Activated T-cell treated with anti-CD3 and anti-CD28 coated beads for 1 hour (primary cell): ENCODE measurements at places on chromosomes 3 and 15.

DNA sequence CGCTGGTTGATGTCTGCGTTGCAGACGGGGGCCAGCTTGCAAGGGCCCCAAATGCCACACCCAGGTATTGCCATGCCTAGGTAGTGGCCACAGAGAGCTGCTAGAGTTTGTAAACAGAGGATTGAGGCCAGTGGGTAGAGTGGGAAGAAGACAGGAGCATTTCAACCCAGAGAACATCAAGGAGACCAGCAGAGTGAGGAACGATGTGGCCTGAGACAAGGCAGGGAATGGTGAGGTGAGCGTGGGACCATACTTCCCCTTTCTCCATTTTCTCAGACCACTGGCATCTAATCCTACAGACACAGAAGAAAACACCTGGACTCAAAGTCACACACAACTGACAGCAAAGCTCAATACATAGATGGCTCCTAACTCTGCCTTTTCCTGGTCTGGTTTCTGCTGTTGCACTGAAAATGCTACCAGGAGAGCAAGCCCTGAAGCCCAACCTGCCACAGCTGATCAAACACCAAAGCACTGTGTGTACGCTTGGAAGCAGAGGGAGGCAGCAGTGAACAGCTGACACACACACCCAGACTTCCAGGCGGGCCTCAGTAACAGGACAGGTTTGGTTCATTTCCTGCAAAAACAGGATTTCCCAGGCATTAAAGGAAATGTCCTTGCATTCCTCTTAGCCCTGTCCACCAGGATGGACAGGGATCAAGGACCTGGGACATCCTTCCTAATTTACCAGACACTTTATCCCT, 1.6 kb downstream of the FAM174B start:
- DNase-seq: no peak

GRCh38 chr3:3726549-3726948, 72.7 kb upstream of the LRRN1 start:
- DNase-seq: no peak

- no peak for DNase-seq
These were observed 74.8 kb downstream of the NR1I2 start for GRCh38 chr3:119856695-119857094.

DNA sequence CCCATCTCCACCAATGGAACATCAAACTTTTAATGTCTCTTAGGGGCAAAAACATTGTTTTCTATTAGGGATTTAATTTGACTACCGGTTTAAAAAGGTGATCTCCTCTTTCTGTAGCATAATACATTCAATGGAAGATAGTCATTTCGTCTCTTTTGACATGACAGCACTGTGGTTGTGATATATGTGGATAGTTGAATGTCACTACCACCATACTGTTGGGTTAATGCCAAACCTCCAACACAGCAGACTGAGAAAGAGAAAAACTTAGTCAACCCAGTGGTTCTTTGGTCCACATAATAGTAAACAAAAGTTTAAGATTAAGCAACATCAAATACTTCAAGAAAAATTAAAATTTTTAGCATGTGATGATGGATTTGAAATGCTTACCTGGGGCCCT, 530.4 kb downstream of the AGBL1 start:
- no peak for DNase-seq

DNA sequence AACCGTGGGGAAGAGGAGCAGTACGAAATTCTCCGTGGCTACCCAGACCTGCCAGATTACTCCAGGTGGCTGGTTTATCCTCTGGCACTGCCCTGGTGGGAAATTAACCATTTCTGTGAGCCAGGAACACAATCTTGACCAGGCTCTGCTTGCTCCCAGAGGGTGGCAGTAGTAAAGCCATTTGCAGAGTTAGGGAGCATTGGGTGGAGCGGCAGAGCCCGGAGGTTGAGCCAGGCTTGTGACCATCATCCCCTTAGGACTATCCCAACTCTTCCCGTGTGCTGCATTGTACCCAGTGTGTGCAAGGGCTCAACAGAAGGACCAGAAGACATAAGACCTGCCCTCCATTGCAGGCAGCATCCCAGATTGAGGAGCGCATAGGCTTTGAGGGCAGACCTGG, 5.3 kb downstream of the KNG1 start:
- DNase-seq: no peak

GRCh38 chr15:97401195-97401594, 559.3 kb upstream of the ARRDC4 start:
- no peak for DNase-seq

DNA sequence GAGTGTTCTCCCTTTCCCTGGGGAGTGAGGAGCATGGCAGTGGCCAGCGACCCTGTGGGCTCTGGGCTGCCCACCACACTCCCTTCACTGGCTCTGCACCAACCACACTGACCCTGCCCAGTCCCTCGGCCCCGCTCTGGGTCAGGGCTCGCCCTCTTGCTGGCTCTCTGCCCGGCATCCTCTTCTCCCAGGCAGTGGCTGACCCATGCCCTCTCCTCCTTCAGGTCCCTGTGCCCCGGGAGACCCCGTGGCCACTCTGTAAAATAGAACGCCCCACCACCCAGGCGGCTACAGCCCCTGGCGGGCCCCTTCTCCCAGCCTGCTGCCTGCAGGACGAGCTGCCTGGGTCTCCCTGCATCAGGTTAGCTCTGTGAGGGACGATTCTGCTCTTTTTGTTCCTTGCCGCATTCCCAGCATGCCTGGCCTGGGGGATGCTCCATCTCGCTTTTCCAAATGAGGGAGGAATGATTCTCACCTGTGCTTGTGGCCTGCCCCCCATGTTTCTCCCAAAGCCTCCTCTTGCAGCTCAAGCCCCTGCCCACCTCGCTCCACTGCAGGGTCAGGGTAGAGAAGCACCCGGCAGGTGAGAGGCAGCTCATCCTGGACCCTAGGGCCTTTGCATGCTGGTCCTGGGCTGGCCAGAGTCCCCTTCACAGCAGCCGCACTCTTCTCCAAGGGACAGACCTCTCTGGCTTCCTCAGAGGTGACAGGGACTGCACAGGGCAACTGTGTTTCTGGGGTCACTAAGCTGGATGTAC, 14.5 kb upstream of the CFAP100 start:
- no peak for DNase-seq

- DNase-seq: no peak
These were observed 32.0 kb downstream of the TNFAIP8L3 start for GRCh38 chr15:51062736-51063135.

GRCh38 chr3:175108613-175109151, 249.5 kb downstream of the NAALADL2 start:
- DNase-seq: no peak

- no peak for DNase-seq
These were observed 37.1 kb upstream of the HES1 start for GRCh38 chr3:194098843-194099183.

DNA sequence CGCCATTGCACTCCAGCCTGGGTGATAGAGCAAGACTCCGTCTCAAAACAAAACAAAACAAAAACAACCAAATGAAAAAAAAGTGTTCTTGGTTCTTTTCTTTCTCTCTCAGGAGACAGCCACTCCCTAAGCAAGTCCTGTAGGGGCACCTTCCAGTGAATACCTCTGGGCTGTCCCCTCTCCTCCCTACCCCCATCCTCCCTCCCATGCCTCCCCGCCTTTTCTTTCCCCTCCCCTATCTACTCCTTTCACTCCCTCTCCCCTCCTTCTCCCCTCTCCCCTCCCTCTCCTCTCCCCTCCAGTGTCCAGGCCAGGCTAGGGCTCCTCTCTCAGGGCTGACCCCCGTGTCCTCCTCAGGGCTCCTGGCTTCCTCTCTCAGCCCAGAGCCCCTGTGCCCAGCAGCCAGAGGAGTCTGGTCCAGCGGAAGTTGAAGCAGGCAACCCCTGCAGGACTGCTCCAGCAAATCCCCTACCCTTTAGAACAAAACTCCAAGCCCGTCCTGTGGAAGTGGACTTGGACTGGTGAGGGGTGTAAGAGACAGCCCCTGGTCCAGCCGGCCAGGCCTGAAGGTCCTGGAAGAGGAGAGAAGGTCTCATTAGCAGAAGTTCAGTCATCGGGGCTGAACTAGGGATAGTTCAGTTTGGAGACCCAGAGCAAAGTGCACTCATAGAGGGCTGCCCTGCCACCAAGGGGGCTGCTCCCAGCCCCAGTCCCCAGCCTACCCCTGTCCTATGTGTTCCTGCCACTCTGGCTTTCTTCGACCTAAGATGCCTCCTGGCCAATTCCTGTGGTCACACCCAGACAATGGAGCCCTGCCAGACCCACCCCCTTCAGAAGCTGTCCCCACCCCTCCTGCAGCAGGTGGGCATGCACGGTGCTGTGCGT, 79.8 kb upstream of the IQSEC1 start:
- DNase-seq: no peak

- DNase-seq: no peak
These were observed 345.3 kb downstream of the CHST2 start for GRCh38 chr3:143464850-143465249.

- DNase-seq: no peak
These were observed 13.7 kb downstream of the CLPX start for GRCh38 chr15:65171428-65171827.

GRCh38 chr15:85004550-85004949, 22.9 kb downstream of the PDE8A start:
- DNase-seq: no peak

GRCh38 chr3:171465763-171466162, 5.6 kb upstream of the TNIK start:
- DNase-seq: no peak

GRCh38 chr3:185549122-185549521, 3.3 kb downstream of the LIPH start:
- DNase-seq: no peak

GRCh38 chr15:85676342-85677098, 118.2 kb downstream of the KLHL25 start:
- no peak for DNase-seq

GRCh38 chr3:111851511-111851954, 7.5 kb upstream of the PHLDB2 start:
- no peak for DNase-seq

GRCh38 chr3:56573501-56573900, 16.5 kb downstream of the CCDC66 start:
- no peak for DNase-seq

GRCh38 chr3:108091498-108092250, 843 bp upstream of the CD47 start:
- DNase-seq: peak; percentile 34

DNA sequence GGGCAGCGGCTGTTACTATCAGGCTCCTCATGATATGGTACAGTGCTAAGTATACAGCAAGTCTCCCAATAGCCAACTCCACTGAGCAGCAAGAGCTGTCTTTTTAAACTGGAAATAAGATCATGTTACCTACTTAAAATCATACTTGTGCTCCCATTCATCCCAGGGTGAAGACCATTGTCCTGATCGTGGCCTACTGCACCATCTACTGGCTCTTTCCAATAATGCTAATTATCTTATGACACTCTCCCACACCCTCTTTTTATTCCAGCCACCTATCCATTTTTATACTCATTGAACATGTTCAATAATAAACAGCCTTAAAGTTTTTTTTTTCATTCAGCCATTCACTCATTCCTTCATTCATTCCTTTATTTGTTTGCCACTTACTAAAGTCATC, 117.7 kb downstream of the GBE1 start:
- no peak for DNase-seq

- DNase-seq: no peak
These were observed 219.5 kb downstream of the CACNA2D3 start for GRCh38 chr3:54341811-54342210.

DNA sequence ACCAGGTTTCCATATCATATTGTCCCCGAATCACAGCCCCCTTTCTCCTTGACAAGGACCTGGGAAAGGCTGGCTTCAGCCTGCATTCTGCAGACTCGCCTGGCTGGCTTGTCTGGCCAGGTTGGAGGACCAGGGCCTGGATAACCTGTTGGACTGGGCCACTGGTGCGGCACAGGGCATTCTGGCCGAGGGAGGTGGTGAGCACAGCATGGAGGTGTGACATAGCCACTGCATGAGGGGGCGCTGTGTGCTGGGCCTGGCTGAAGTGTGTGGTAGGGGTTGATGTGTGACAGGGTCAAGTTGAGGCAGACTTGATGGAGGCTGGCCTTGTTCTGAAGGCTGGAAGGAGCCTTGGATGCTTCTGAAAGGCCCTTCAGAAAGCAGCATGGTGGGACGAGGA, 2.9 kb downstream of the ESYT3 start:
- no peak for DNase-seq

GRCh38 chr3:4245671-4246070, 57.5 kb upstream of the SETMAR start:
- DNase-seq: no peak

DNA sequence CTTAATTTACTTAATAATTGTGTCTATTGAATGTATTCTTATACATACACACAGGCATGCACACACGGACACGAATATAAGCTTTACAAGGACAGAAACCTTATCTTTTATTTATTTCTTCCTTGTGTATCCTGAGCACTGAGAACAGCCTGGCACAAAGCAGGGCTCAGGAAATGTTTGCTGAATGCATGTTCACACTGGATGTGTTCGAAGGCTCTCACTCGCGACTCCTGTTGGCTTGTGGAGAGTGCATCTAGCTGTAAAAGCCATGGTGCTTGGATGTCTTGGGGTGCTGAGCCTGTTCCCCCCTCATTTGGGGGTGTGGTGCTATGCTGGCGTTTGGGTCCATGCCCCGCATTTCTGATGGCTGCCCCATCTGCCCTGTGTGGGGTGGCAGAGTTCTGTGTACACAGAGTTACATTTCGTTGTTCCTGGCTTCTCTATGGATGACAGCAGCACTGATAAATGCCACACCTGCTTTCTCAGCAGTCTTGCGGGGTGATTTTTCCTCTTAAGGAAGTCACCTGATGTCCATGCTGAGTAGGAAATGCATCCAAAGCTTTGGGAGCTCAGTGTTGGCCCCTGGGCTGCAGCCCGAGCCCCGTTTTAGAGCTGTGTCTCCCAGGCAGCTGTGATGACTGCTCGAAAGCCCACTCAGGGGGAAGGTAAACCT, 148.5 kb downstream of the IGF1R start:
- DNase-seq: no peak

DNA sequence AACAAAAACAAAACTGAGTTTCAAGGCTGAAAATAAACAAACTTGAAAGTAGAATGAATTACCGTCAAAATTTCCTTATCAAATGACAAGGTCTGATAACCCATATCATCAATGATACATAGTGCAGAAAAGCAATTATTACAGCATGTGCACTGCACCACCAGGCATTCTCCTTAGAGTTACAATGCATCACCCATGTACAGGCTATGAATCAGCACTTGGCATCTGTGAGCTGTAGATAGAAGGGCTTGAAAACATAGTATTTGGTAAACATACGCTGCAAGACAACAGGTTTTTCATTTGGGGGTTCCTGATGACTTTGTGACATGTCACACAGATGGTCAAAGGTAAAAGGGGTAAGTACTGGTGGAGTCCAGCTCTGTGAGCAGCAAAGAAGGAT, 265.1 kb downstream of the CTNNB1 start:
- DNase-seq: no peak

DNA sequence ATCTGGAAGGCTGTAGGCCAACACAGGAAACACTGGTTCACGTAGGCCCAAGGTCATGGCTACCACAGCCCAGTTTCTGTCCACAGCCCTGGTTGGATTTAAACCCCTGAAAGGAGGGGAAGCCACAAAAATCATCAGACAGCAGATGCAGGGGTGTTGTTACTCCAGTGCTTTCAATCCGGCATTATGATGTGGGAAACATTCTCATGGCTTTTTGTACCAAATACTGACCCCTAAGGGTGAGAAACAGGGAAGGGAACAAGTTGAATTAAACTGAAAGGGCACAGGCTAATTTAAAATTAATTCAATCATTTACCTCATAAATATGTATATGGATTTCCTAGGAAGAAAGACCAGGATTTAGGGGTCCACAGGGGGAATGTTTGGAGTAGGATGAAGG, 375.6 kb downstream of the CTNNB1 start:
- DNase-seq: no peak

- DNase-seq: no peak
These were observed 315.0 kb downstream of the OXSM start for GRCh38 chr3:26104851-26105251.
